Activated gamma-delta T cell (primary cell): ENCODE measurements at places on chromosomes 5 and 9.

GRCh38 chr5:72180925-72181324 lies 73.7 kb downstream of the MAP1B start:
- DNase-seq: no peak

- DNase-seq: no peak
These were observed 84.6 kb downstream of the SLC44A1 start for GRCh38 chr9:105328872-105329718.

- no peak for DNase-seq
These were observed 14.3 kb downstream of the GRIA1 start for GRCh38 chr5:153504726-153505125.

DNA sequence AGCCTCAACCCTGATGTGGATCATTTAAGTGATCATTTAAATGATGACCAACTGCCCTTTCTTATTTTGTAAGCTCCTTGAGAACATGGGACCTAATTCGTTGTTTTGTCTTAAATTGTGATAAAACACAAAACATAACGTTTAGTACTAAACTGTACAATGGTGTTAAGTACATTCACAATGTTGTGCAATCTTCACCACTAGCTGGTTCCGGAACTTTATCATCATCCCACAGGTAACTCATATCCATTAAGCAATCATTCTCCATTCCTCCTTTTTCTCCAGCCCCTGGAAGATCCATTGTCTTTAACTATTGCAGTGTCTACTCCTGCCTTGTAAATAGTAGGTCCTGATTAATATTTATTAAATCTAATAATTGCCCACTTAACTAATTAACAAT lies 460.5 kb upstream of the BRINP1 start:
- DNase-seq: no peak

DNA sequence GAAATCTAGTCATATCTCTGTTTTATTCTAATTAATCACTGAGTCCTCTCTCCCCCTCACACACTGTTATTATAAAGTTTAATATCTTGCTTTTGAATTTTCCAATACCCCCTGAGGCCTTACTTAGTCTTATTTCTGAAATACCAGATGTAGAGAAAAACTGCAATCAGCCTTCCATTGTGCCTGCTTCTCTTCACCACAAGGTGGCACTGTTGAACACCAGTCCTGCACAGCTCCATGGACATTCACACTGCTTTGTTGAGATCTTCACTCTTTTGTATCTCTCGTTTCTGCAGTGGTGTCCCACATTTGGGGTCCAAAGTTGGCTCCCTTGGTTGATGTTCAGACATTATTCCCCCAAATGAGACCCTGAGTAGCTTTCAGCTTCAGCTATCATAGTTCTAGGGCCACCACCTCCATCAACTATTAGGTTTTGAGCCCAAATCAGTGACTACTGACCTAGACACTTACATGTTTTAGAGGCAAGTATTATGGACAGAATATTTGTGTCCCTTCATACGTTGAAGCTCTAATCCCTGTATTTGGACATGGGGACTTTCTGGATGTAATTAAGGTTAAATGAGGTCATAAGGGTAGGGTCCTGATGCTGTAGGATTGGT lies 24.3 kb downstream of the BOD1 start:
- no peak for DNase-seq

DNA sequence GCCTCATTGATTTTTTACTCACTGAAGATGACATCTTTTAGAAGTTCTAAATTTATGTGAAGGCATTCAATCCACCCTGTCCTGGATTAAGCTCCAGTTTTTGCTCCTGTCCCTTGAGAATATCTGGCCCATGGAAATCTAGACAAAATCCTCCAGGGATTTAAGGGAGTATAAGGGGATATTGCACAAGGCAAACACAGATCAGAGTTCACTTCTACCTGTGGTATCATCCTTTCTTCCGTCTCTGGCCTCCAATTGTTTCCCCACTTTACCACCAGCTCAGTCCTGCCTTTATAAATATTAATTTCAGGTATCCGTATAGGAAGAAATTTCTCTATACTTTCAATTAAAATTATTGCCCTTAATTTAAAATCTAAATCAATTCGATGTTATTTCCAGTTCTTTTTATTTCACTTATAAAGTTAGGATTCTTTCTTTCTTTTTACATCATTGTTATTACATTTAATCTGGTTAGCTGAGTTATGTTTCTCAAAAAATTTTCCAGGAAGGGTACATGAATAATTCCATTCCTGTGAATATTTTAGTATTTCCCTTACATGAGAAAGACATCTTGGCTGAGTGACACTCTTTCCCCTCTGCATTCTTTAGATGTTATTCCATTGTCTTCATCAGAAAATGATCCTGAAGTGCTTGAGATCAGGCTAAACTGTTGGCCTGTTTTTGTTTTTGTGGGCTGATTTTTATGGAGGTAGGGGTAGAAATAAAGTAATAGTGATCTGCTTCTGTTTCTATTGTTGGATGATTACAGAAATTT lies 194.3 kb upstream of the MAP3K1 start:
- no peak for DNase-seq

- DNase-seq: no peak
These were observed 7.0 kb upstream of the AK1 start for GRCh38 chr9:127884427-127884911.

GRCh38 chr9:91522481-91522880 lies 98.8 kb upstream of the NFIL3 start:
- no peak for DNase-seq

DNA sequence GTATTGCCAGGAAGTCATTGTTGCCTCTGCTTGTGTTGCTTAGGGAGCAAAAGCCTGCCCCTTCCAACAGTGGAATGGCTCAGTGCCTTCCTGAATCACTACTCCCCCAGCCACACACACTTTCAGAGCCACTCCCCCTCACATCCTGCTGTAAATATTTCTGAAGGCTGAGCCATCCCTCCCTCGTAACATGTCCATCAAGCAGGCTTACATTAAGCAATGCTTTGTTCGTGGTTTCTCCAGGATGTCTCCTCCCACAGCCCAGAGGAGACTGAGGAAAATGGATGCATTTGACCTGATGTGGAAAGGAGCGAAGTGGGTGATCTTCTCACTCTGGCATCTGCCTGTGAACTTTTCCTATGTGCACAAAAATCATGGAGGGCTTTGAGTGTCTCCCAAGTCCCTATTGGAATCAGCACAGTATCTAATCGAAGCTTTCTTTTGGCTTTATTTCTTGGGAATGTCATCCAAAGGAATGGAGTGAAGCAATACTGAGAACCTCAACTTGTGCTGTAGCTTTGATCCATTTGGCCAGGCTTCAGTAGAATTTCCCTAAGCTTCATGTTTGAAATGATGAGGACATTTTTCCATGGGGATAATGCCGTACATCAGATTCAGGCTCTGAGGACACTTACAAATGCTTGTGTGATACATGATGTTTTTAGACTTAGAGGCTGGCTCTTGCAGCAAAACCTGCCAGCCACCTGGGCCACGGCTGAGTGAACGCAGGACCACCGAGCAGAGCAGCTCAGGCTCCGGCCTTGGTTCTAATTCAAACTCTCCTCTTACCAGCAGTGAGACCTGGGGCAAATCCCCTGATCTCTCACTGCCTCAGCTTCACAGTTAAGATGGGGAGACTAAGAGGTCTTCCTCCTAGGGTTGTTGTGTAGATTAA lies 389.1 kb downstream of the ENC1 start:
- DNase-seq: no peak

DNA sequence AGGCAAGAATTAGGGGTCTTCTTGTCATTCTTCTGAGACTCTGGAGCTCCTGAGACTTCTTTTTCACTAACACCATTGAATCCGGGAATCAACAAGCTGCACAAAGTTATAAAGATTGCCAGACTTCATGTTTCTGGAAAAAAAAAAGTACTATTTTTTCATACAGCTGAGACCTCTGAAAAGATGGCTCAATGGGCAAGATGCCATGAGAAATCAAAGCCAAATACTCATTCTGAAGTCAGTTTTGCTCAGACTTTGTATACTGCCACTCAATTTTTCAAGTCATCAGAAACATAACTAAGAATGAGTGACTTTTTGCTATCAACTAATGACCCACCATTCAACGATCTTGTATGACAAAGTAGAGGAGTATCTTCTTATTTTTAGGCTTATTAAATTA lies 512.0 kb downstream of the RAB3C start:
- DNase-seq: no peak

DNA sequence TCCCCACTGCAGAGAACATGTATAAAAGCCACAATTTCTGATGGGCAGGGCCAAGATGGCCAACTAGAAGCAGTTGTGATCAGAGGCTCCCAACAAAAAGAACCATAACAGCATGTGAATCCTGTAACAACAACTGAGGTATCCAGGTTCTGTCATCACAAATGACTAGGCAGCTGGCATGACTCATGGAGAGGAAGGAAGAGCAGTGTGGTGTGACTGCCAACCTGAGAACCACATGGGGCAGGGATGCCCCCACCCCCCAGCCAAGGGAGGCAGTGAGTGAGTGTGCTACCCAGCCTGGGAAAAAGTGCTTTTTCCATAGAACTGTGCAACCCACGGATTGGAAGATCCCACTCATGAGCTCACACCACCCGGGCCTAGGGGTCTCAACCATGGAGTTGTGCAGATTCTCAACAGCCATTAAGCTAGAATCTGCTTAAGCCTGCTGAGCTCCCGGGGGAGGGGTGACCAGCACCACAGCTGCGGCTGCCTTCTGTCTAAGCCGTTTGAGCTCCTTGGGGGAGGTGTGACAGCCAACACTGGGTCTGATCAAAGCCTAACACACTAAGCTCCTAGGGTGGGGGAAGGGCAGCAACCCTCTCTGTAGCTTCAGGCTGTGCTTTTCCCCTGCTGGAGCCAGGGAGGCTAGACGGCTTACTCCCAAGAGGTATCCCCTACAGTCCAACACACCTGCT lies 80.1 kb upstream of the DMAC1 start:
- DNase-seq: peak; percentile 22

DNA sequence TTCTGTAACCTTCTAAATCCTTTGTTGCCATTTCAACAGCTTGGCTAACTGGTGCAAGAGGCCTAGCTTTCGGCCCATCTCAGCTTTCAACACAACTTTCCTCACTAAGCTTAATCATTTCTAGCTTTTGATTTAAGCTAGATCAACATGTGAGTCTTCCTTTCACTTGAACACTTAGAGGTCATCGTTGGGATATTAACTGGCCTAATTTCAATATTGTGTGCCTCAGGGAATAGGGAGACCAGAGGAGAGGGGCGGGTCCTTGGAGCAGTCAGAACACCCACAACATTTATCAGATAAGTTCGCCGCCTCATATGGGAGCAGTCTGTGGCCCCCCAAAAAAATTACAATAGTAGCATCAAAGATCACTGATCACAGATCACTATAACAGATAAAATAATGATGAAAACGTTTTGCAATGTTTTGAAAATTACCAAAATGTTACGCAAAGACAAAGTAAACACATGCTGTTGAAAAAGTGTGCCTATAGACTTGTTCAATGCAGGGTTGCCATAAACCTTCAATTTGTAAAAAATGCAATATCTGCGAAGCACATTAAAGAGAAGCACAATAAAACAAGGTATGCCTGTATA lies 66.8 kb upstream of the PCSK1 start:
- DNase-seq: no peak

- no peak for DNase-seq
These were observed 254.9 kb downstream of the PLK2 start for GRCh38 chr5:58204966-58205365.

DNA sequence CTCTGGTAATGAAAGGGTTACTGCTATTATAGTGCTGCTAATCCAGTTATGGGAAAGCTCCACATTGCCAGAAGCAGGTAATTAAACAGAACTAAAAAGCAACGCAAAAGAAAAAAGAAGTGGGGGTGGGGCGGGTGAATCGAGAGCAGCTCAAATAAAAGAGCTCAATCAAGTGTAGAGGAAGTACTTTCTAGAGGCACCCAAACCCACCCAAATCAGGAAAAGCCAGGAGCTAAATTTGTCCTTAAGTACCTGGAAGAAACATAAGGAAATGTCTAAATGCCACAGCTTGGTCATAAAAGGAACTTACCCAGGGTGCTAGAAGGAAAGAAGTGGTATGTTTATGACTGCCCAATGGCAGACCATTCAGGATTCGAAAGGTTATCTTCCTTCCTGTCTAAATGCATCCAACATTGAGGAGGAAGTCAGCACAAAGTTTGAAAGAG lies 2.4 kb upstream of the RNF145 start:
- DNase-seq: no peak

- no peak for DNase-seq
These were observed 110.0 kb downstream of the STK32A start for GRCh38 chr5:147344861-147345260.

DNA sequence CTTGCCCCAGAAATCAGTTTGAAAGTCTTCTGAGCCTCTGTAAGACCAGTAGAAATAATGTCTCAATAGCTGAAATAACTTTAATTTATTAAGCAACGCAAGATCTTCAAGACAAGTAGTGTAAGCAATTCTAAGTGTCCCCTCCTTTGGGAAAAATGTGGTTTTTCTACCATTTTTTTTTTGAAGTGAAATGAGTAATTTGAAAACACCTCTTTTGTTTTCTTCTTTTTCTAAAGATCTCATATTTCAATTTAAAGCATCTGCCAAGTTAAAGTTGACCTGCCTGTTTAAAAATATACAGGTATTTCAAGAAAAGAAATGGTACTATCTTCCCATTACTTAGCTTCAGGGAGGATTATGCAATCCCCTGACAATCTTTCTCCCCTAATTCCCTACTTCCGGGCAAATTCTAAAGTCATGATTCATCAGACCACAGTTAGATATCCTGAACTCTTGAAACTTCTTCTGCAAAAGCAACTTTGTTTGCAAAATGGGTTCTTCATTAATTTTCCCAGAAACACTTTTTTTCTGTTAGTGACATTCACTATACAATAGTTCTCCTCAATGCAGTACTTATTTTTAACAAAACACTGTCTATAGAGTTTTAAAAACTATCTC lies 7.8 kb upstream of the ANXA1 start:
- DNase-seq: no peak
